ENCODE measurements at places on chromosomes 6 and 20.
A peak's percentile ranks its signal among the peaks of the same experiment; 100 is the strongest.

DNA sequence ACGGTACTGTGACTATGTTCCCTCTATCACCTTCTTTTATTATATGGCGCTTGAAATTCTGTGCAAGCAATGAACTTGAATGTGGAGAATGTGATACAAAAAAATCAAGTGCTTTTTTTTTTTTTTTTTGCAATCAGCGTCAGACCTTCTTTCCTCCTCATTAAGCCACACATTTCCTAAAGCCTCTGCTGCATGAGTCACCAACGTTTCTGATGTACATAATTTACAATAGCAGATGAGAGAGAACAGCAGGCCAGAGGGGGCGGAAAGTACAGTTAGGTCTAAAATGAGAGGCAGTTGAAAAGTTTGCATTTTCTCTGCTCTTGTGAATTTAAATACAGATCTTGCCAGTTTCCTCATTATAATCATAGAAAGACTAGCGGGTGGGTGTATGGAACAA, 114.6 kb upstream of the RIPOR2 start:
- no peak for DNase-seq

DNA sequence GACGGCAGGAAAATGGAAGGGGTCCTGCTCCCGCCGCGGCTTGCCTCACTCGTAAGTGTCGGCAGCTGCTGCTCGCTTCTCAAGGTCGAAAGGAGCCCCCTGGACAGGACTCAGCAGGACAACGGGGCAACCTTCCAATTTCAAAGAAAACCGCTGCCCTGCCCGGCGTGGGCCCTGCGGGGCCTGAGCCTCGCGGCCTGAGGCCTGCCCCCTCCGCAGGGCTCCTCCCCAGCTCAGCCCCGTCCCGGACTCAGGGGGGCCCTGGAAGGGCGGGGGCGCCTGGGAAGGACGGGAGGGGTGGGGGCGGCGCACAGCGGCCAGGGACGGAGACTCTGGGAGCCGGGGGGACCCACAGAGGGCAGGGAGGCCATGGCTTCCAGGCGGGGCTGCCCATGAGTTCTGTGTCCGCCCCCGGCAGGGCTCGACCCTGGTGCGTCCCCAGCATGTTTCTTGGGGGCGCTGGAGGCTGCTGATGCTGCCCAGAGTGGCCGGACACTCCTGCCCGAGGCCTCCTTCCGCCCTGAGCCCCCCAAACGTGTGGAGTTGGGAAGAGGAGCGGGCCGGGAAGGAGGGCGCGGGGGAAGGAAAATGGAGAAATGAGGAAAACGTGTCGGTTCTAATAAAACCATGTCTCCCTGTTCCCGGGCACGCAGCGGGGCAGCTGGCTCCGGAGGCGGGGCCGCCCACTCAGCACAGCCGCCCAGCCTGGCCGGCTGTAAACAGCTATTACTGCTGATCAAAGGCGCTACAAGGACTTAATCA, 114.6 kb downstream of the DLL1 start:
- no peak for DNase-seq

DNA sequence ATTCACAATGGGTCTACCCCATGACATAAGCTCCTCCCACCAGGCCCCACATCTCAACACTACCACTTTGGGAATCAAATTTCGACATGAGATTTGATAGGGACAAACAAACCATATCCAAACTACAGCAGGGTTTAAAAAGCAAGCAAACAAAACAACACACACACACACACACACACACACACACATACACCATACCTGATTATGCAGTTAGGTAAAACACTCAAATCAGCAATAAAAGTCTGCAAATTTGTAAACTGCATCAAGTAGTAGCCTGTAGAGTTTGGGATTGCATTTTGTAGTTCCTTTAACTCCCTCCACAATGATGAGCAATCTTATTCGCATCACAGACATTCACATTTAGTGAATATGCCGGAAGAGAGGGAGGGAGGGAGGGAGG, 32.6 kb upstream of the TNFAIP3 start:
- DNase-seq, result no peak

- no peak for DNase-seq
These were observed 5.6 kb upstream of the PHACTR3 start for GRCh38 chr20:59598625-59599310.

- no peak for DNase-seq
These were observed 9.4 kb downstream of the TREML2 start for GRCh38 chr6:41191569-41191968.

DNA sequence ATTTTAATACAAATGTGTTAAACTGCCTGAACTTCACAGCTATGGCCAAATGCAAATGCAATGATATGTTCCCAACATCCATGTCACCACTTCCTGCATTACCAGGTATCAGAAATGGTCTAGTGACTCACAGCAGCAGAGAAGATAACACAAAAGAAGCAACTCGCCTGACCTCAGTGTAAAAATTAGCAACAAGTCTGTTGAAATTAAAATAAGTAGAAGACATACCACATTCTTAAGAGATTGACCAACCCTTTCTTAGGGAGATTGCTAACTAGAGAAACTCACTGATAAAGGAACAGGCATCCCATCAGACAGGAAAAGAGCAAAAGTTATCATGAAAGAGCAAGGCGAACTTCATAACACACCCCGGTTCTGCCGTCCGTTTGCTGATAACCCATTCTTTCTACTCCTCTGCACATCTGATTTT, 45.1 kb downstream of the RNASET2 start:
- no peak for DNase-seq

DNA sequence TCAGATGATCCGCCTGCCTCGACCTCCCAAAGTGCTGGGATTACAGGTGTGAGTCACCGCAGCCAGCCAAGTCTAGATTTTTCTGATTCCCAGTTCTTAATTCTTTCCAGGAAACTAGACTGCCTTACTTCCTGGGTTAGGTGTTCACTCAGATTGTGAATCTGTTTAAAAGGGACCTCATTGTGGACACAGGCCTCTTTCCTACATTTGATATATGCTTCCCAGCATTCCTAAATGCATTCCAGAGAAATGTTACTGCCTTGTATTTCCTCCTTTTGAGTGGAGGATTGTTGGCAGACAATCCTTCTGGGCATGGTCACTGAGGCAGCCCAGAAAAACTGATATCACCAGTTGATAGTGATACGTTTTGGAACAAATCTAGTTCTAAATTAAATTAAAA, 15.7 kb downstream of the TMEM181 start:
- no peak for DNase-seq

GRCh38 chr6:36235309-36235708, 34.6 kb upstream of the PNPLA1 start:
- no peak for DNase-seq

DNA sequence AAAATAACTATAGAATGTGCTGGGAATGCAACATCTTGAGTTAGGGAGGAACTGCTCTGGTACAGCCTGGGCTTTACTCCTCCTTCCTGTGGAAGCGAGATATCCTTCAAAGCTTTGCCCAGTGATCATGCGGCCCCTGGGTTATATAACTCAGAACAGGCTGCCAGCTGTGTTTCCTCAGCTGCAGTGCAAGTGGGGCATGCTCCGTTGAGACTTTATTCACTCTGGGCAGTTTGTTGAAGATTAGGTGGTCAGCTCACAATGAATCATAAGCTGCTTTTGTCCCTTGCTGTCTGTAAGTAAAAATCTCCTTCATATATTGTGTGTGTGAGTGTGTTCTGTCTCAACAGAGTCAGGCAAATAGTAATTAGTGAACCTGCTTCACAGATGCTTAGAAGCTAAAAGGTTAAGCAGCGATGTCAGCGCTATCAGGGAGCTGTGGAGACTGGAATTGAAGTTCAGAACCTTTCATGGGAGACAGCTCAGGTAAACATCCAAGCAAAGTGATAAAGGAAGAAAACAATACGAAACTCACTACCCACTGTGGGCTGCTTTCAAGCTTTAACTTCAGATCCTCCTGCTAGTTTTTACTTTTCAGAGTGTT, 688.4 kb downstream of the HTR1B start:
- no peak for DNase-seq

- no peak for DNase-seq
These were observed 35.7 kb upstream of the RBL1 start for GRCh38 chr20:37131486-37131885.

GRCh38 chr20:50450493-50450826, 59.7 kb upstream of the PTPN1 start:
- no peak for DNase-seq

GRCh38 chr6:250676-251075, 41.6 kb upstream of the DUSP22 start:
- DNase-seq, result no peak

GRCh38 chr6:41283600-41283999, 2.9 kb downstream of the TREM1 start:
- DNase-seq, result no peak

- DNase-seq, result no peak
These were observed 1.7 kb downstream of the TULP4 start for GRCh38 chr6:158313989-158314388.

GRCh38 chr6:45922728-45923351, 92.8 kb downstream of the CLIC5 start:
- peak; percentile 10 for DNase-seq

GRCh38 chr6:74534465-74535211, 671.2 kb downstream of the COL12A1 start:
- no peak for DNase-seq

DNA sequence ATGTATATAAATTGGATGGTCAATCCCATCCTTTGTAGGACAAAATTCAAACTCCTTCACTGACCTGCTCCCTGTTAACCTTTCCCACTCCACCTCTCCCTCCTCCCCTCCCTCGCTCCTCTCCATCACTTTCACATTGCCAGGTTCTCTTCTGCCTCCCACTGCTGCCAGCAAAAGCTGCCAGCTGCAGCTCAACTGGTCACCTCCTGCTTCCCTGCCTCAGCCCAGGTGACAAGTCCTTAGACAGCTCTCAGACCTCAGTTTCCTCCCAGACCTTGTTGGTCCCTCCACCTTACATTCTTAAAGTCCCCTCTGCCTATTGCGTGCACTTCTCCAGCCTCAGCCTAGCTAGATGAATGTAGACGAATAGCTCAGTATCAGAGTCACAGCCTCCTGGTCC, 23.3 kb upstream of the RTF2 start:
- no peak for DNase-seq

GRCh38 chr6:30130887-30131862, 4.8 kb upstream of the TRIM40 start:
- DNase-seq, result peak; percentile 36

- no peak for DNase-seq
These were observed 32.0 kb downstream of the ATXN1 start for GRCh38 chr6:16729183-16729691.

DNA sequence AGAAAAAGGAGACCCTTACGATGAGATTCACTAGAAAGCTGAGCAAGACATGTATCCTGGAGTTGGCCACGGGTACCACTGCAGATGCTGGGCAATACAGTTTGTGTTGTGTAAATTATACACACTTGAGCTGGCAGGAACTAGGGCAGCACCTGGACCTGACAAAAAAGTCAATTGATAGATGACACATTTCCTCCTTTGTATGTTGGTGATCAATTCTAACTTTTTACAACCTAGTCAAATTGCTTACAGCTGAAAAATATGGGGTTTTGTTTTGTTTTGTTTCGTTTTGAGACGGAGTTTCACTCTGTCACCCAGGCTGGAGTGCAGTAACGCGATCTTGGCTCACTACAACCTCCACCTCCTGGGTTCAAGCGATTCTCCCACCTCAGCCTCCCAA, 108.9 kb downstream of the UST start:
- no peak for DNase-seq
